ENCODE measurements at places on chromosomes 12 and 14. TPM values are rescaled to one million over a fixed set of nuclear protein-coding genes. Genes with fewer than 3 reads are reported as not detected.

GRCh38 chr14:43362586-43362985 is 1144.5 kb downstream of the FSCB start:
- no peak for DNase-seq

DNA sequence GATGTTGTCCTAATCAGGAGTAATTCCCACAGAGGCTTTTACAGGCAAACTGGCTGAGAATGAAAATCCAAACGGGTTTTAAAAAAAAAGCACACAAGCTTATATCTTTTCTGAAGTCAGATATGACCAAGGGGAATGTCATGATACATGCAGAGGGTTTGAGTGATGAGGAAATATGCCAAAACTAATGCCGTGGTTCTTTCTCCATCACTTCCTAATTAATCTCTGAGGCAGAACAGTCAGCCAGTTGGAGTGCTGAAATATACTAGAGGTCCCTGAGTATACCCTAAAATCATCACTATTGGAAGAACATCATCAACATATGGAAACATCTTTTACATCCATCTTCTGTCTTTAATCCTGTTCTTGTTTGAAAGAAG is 160.8 kb upstream of the FAR2 start:
- DNase-seq, result no peak

DNA sequence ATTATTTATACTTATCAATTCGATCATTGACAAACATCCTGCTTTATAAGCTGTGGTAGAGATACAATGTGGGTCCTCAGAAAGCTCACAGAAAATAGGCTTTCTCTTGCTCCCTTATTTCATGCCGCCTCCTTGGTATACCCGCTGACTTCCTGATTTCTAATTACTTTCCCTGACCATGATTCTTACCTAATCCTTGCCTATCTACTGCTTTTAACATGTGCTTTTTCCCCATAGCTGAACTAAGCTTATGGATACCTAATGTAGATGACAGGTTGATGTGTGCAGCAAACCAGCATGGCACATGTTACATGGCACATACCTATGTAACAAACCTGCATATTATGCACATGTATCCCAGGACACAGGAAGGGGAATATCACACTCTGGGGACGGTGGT is 65.1 kb downstream of the ITPR2 start:
- DNase-seq, result no peak

- no peak for DNase-seq
These were observed 19.5 kb downstream of the PIGH start for GRCh38 chr14:67580336-67581171.

GRCh38 chr12:30782316-30783173 is 27.8 kb upstream of the CAPRIN2 start:
- no peak for DNase-seq

- DNase-seq, result no peak
These were observed 44.4 kb downstream of the AEBP2 start for GRCh38 chr12:19483727-19484126.

DNA sequence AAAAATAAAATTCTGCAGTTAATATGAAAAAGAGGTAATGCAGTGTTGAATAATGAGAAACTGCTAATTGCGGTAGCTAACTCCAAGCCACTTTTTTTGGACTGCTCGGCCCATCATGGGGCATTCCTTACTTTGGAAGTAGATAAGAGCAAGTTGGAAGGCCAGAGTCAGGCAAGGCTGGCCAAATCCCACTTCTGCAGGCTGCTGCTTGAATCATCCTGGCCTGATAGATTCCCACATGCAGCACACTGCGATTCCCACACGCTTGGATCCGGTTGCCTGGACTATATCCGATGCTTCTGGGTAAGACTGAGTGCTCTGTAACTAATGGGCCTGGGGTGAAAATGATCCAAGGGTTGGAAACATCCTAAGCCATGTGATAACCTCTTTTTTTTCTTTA is 10.6 kb downstream of the EIF2B2 start:
- DNase-seq, result no peak

DNA sequence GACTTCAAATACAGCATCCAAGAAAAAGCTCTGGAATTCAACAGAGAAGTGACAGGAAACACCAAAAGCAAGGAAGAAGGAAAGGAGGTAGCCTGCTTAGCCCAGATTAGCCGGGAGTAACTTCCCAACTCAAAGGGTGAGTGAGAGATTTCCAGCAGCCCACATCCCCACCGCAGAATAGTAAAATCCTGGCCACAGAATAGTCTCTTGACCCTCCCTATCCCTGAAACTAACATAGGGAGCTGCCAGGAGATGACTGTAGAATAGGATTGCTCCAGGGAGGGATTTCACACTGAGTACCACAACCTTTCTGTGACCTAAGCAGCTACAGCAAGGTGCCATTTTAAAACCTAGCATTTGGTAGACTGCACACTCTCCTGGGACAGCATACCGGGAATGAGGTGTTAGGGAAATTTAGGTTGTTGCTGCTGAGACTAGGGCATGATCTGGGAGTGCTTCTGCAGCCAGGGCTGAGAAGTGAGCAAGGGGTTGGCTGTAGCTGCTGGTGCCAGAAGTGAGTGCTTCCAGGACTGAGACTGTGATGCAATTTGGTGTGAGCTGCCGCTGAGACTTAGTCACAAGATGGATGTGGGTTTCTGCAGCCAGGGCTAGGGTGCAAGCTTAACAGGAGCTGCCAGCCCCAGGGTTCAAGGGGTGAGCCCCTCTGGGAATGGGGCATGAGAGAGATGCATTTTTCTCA is 66.0 kb downstream of the TMTC3 start:
- no peak for DNase-seq

DNA sequence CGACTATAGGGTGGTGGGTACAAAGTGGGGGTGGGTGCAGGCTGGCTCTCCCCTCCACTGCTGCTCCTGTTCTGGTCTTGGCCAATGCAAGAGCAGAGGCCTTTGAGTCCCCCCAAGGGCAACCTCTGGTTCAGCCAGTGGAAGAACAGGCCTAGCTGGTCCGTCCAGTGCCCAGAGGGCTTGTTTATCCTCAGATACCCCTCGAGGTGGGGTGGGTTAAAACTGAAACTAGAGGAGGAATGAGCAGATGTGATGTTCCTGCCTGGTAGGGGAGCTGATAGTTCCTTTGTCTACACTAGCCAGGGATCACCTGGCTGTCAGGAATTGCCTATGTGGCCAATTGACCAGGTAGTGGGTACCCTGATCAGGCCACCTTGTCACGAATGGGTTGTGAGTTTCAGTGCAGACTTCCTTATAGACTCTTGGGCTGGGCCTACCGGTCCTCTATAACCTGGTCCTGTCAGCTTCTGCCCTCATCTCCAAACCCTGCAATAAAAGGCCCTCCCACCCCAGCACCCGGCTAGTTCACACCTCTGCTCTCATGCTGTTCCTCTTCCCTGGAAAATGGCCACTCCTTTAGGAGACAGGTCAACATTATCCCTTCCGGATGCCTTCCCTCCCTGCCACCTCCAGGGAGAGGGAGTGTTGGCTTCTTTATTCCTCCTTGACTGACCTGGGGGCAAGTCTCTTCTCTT is 10.7 kb upstream of the HSP90AA1 start:
- no peak for DNase-seq

GRCh38 chr14:97274626-97275025 is 477.4 kb downstream of the VRK1 start:
- no peak for DNase-seq

DNA sequence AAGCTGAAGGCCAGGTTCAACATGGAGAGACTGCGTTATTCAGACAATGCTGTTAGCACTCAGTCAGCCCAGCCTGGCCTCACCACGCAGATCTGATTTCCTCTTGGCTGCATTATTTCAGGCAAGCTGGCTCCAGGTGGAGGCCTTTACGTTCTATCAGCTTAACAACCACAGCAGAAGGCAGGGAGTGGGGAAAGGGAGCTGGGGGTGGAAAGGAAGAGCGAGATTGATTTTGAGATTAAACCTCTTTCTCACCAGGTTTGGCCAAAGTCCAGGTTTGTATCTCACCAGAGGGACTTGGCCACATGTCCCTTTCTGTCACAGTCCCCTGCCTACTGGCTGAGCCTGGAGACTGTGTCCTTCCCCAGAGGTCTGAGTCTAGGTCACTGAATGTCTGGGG is 543.7 kb upstream of the TMEM132C start:
- no peak for DNase-seq

- no peak for DNase-seq
These were observed 555.1 kb downstream of the FOXG1 start for GRCh38 chr14:29321646-29322045.

GRCh38 chr12:49984476-49985359 is 12.0 kb downstream of the AQP6 start:
- DNase-seq, result no peak

- DNase-seq, result no peak
These were observed 100.6 kb upstream of the CCND2 start for GRCh38 chr12:4172999-4173398.

- no peak for DNase-seq
These were observed 10.8 kb downstream of the BMAL2 start for GRCh38 chr12:27343255-27344000.

DNA sequence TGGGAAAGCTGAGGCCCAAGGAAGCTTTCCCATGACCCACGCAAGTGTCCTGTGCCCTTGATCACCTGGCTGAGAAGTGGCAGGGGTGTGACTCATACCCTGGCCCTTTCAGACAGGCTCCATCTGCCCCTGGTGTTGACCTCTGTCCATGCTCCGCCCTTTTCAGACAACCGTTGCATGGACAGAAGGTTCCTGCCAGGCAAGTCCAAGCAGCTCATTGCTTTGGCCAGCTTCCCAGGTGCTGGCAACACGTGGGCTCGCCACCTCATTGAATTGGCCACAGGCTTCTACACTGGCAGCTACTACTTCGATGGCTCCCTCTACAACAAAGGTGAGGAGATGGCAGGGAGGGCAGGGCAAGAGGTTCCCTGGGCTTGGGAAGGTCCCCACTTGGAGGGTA is 103.5 kb downstream of the WSCD2 start:
- no peak for DNase-seq

- peak; percentile 62 for DNase-seq
These were observed 7.0 kb upstream of the UBC start for GRCh38 chr12:124921200-124922031.

DNA sequence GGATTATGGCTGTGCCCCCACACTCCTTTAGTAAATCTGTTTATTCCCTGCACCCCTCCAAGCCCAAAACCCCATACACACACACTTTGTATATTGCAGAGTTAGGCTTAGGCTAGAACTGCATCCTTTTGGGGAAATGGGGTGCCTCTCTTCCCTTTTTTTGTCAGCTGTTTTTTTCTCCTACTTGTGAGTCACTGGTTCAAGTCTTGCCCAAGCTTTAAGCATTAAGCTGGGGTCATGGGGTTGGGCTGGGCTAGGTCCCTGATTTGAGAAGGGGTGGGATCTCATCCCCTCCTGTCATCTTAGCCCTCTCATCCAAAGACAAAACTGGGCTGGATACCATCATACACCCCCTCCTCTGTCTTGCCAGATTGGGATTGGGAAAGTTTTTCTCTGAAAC is 1.6 kb downstream of the LRP1 start:
- DNase-seq, result no peak

- no peak for DNase-seq
These were observed 13.3 kb downstream of the TNS2 start for GRCh38 chr12:53062977-53063707.

DNA sequence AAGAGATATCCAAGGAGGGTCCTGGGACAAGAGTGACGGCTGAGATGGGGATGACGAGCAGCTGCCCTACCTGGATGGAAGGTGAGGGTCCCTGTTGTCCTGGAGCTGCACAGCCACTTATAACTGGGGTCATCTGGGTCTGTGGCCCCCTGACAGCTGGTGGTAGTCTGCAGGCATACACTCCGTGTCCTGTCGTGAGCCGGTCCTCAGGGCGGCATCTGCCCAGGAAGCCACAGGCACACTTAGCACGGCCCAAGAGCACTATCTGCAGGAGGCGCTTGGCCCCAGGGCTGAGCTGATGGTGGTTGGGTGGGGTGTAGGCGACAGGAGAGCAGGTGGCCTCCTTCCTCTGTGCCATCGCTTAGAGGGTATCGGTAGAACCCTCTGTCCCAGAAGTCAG is 248.1 kb downstream of the CACNA1C start:
- no peak for DNase-seq

- DNase-seq, result no peak
These were observed 9.5 kb downstream of the RITA1 start for GRCh38 chr12:113194971-113195391.

GRCh38 chr12:129676411-129676810 is 227.4 kb downstream of the TMEM132D start:
- no peak for DNase-seq

DNA sequence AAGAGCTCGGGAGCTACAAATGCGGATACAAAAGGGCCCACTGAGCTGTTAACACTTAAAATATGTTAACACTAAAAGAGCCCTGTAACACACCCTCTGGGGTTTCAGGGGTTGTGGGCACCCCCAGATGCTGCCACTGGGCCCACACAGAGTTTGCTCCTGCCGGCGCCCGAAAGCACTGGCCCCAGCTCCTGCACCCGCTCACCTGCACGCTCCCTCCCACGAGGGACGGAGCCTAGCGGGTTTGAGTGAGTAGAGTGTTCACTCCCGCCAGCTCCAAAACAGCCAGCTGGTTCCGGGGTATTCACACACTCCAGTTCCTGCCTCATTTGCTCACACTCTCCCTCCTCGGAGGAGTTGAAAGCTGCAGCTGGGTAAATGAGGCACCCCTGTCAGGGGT is 357.7 kb downstream of the ETNK1 start:
- DNase-seq, result no peak

GRCh38 chr14:60856111-60856510 is 121.5 kb downstream of the MNAT1 start:
- no peak for DNase-seq

- DNase-seq, result no peak
These were observed 177.2 kb downstream of the C12orf42 start for GRCh38 chr12:103318566-103318965.

GRCh38 chr12:6082613-6083012 is 41.9 kb downstream of the VWF start:
- DNase-seq, result no peak

- DNase-seq, result no peak
These were observed 110.6 kb downstream of the PRMT8 start for GRCh38 chr12:3601461-3602150.

DNA sequence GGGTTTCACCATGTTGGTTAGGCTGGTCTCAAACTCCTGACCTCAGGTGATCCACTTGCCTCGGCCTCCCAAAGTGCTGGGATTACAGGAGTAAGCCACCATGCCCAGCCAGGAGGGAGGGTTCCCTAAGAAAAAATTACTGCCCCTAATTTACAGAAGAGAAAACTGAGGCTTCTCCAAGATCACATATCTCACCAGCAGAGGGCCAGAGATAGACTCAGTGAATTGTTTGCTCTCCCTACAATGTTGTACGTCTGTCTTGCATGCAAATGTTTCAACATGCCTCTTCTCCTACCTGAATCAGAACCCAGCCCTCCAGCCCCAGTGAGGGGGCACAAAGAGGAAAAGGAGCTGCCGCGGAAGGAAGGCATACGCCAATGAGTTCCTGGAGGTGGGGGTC is 48.3 kb upstream of the TMEM263 start:
- DNase-seq, result no peak

- no peak for DNase-seq
These were observed 282.1 kb downstream of the PAWR start for GRCh38 chr12:79408689-79409088.

The TCP11L2 gene
- polyA plus RNA-seq, result 15.8 TPM

The CACNA1C gene
- polyA plus RNA-seq, result 10.6 TPM

The PRH2 gene
- polyA plus RNA-seq, result 0.32 TPM

The SALL2 gene
- polyA plus RNA-seq, result 55.5 TPM

The AMN gene
- polyA plus RNA-seq, result 43.4 TPM

The ATL1 gene
- polyA plus RNA-seq, result 10.1 TPM

The GON7 gene
- 18.9 TPM for polyA plus RNA-seq

The JPH4 gene
- polyA plus RNA-seq, result 10.7 TPM

The DNAJC22 gene
- polyA plus RNA-seq, result 20.6 TPM

The TNS2 gene
- 168 TPM for polyA plus RNA-seq

The MSI1 gene
- polyA plus RNA-seq, result 26.6 TPM

The C12orf43 gene
- polyA plus RNA-seq, result 20.1 TPM

The DHH gene
- polyA plus RNA-seq, result 0.46 TPM

The DUSP6 gene
- 77.3 TPM for polyA plus RNA-seq

The PLEK2 gene
- polyA plus RNA-seq, result 2.8 TPM

The KRT6C gene
- not detected for polyA plus RNA-seq

Data from left renal cortex interstitium (tissue), 4 donors.